ENCODE measurements at places on chromosomes 4 and X.
A peak's percentile ranks its signal among the peaks of the same experiment; 100 is the strongest.

- no peak for DNase-seq
Measured at GRCh38 chr4:86521373-86521969, 72.6 kb upstream of the PTPN13 start.

DNA sequence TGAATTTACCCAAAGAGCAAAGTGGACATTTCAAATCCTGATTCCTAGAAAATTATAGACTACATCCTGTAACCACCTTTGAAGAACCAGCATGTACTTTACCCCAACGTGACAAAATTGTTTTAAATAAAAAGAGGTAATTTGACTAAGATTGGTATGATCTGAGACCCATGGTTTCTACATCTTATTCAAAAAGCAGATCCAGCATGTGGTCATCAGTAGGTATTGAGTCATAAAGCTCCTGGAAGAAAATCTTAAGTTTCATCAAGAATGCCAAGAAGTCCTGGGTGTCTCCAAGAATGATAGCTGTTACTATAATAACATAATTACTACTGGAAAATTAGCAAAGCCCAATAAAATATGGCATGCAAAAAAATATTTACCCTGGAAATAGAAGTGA is 61.8 kb downstream of the NFKB1 start:
- no peak for DNase-seq

DNA sequence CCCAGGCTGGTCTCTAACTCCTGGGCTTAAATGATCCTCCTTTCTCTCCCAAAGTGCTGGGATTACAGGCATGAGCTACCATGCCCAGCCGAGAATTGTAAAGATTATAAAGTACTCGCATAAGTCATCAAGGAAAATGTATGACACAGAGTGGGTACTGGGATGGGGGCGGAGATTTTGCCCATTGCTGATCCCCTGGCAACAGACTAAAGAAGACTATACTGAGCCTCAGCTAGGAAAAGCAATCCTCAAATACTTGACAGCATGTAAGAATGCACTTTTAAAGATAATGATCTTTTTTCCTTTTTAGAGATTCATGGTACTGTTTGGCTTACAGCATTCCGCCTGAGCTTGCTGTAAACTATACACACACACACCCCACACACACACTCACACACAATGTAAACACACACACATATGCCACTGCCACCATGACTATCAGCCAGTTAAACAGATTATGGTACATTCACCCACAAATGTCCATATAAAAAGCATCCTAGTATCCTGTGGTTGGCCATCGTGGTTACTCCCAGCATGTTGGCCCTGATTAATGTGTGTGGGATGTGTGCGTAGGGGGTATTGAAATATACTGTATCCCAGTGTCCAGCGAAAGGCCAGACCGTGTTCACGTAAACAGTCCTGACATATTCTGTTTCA is 113.0 kb downstream of the AMELX start:
- DNase-seq = no peak

GRCh38 chr4:16573739-16574138 is 324.7 kb downstream of the LDB2 start:
- DNase-seq = no peak

DNA sequence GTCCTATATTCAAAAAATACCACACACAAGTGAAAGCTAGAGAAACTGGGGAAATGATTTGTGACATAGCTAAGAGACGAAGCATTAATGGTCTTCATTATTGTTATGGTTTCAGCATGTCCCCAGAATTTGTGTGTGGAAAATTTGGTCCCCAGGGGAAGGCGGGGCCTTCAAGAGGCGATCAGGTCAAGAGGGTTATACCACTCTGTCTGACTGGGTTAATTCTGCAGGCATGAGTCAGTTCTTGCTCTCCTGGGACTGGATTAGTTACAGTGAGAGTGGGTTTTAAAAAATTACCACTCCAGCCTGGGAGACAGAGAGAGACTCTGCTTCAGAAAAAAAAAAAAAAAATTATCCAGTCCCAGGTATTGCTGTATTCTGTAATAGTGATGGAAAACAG is 2.1 kb upstream of the MTNR1A start:
- no peak for DNase-seq

DNA sequence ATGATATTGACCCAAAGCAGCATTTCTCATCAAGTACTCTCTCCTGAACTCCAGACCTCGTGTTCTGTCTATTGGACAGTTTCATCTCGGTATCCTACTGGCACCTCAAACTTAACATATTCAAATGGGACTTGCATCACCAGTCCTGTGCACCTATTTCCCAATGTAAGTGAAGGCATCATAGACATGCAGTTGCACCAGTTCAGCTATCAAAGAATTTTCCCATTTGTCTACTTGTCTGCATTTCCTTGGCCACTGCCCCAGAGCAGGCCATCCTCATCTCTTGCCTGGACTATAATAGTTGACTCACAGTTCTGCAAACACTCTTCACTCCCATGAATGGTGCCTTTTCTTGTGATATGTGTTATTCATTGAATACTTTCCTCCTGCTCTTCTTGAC is 11.3 kb upstream of the LIMCH1 start:
- DNase-seq = no peak

DNA sequence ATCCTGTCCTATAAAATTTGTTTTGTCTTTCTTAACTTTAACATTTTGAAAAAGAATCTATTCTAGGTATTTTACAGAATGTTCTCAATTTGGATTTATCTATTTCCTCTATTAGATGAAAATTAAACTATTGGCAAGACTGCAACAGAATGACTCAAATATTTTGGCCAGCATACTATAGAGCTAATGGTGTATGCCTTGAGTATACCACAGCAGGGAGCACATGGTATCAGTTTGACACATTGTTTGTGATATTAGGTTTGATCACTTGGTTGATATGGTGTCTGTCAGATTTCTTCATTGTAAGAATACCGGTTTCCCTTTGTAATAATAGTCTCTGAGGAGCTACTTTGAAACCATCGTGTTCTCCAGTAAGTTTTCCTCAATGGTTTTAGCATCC is 87.8 kb upstream of the NPNT start:
- no peak for DNase-seq

DNA sequence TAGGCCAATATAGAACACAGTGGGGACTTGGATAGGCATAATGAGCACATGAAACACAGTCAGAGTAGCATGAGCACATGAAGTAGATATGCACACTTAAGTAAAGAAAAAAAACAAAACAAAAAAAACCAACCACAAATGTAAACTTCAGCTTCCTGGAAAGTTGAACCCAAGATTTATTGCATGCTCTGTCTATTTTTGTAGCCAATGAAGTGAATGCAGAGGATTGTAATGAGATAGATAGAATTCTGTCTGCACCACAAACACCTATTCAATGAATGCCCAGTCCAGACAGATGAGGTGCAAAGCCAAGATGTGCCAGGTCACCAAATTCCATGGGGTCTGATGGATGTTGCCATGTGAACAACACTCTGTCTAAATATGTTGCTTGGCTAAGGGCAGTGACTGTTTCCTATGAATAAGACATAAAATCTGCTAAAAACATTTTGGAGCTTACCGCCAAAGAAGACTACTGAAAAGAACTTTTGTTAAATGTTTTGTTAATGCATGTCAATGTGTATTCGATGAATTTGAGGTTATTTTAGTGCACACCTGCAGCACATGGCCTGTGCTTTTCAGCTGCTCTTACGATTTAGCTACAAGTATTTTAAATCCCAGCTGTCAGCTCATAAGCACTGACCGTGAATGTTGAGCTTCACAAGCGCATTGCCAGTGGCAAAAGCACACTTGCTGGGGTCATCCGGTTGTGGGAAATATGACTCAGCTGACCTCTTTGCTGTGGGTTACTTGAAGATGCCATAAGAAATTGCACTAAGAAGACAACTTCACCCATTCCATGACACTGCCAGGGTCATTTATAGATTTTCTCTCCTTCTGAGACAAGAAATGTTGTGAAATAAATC is 374.8 kb upstream of the GNPDA2 start:
- no peak for DNase-seq

DNA sequence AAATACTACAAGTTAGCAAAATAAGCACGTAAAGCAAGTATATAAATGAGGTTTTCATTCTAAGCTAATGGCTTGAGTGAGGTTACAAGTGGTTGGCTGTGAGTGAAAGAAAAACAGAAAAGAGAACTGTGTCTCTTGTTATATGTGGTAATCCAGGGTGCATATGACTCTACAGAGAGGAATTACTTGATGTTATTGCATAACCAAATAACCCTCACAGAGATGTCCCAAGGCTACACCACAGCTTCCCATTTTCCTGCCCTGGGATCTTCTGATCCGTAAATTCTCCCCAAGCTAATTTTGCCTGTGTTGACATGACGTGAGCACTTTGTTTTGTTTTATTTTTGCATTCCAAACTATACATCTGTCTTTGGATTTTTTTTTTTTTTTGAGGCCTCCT is 470.0 kb upstream of the INTU start:
- DNase-seq = no peak

DNA sequence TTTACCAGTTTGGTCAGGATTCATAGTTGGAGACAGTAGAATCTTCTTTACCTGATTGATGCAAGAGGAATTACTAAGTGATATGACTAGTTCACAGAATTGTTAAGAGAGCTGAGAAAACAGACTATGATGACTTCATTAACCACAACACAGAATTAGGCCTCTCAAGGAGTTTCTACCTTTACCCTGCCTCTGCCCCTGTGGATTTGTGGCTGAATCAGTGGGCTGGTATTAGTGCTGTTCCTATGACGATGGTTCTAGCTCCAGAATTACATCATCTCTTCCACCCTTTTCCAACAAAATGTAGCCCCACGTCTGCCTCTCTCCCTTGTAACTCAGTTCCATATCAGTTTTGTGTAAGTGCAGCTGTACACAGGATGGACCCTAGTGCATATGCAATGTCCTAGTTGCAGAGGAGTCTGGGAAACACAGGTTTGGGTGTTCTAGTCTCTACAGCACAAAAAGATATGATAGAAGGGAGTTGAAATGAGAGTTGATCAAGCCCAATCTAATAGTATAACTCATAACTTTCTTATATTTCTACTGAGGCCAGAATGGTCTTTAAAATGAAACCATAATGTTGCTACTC is 99.3 kb downstream of the ANXA5 start:
- peak; percentile 7 for DNase-seq

GRCh38 chrX:100874325-100874724 is at the start of gene NOX1:
TSS of gene NOX1 (minus strand) at chrX:100874359. CDS start at chrX:100874139, 220 bp downstream.
- DNase-seq = no peak

DNA sequence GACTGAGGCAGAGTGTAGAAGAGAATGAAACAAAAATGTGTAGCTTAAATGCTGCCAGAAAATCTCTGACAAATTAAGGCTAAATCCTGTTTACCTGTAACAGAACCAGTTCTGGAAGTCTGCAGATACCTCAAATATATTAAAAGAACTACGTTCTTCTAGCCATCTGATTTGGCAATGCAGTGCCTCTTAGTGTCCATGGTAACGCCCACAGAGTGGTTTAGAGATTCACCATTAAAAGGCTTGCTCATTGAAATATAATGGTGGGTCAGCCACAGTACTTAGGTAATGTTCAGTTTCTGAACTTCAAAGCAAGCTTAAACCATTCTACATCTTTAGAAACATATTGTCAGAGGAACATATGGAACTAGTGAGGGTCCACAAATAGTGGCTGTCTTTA is 23.2 kb upstream of the LUZP4 start:
- DNase-seq = no peak

GRCh38 chr4:100590325-100590724 is 72.5 kb upstream of the EMCN start:
- no peak for DNase-seq

DNA sequence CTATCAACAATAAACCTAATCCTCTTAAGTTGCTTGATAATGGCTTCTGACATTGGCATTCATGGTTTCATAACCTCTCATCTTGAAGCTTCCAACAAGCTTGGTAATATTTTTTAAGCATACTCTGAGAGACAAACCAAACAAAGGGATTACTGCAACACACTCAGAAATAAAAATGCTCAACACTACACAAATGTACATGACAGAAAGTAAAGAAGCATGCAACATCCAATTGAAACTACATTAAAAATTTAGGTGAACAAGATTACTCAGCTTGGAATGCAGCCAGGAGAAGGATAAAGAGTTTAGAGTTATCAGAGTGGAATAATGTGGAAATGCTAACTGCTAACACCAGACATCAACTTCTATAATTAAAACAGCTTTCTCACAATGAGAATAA is 1136.6 kb upstream of the PABPC4L start:
- no peak for DNase-seq

- DNase-seq = no peak
Measured at GRCh38 chr4:60663769-60664168, 536.4 kb upstream of the ADGRL3 start.

DNA sequence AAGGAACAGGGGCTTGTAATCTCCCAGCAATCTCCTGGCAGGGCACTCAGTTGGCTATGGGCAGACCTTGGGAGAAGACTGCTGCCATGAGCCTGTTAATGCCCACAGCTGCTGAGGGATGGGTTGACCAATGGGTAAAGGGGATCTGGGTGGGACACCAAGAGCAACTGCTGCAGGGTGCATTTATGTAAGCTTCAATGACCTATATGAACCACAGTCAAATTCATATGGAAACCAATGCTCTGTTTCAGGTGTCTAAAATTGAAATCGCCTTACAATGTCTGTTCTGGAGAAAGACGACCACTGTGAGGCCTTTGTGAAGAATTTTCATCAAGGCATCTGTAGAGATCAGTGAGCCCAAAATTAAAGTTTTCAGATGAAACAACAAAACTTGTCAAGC is 6.1 kb downstream of the EPGN start:
- no peak for DNase-seq

- DNase-seq = no peak
Measured at GRCh38 chrX:115606861-115607260, 45.9 kb downstream of the PLS3 start.

GRCh38 chr4:106481801-106482200 is 113.2 kb upstream of the GIMD1 start:
- DNase-seq = no peak

- no peak for DNase-seq
Measured at GRCh38 chr4:19857991-19858390, 393.7 kb upstream of the SLIT2 start.

DNA sequence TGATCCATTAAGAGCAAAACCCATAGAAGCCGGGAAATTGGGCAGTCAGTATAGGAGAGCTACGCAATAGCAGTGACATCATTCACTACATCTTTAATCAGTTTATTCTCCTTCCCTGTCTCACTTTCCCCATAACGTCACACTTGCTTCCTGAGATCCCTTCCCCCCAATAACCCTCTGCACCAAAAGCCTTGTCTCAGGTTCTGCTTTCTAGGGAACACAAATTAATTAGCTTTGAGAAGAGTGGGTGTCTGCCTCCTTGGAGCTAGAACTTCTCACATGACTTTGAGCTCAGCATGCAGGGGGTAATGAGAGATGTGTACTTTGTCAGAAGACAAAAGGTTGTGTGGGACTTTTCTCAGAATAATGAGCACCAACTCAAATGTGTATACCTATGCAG is 128.3 kb upstream of the MAOA start:
- no peak for DNase-seq

Measured in stimulated activated CD4-positive, alpha-beta T cell treated with anti-CD3 and anti-CD28 coated beads, Interleukin-4, amount 100 ng/mL, for 48 hours (primary cell).